Frontal cortex (tissue), 4 donors: ENCODE measurements at places on chromosomes 1 and 21. TPM values are rescaled to one million over a fixed set of nuclear protein-coding genes. Genes with fewer than 3 reads are reported as not detected.

The KIF1B gene
- total RNA-seq, result 162 TPM

The CYP4X1 gene
- 18.3 TPM for total RNA-seq

The IVL gene
- total RNA-seq, result not detected

The CASZ1 gene
- total RNA-seq, result 1.6 TPM

The MAP1LC3C gene
- total RNA-seq, result 0.82 TPM

The NECTIN4 gene
- not detected for total RNA-seq

The S100A9 gene
- total RNA-seq, result 28.9 TPM

The UAP1 gene
- 43.6 TPM for total RNA-seq

The ATP1A4 gene
- total RNA-seq, result not detected

The MPZ gene
- total RNA-seq, result 1.6 TPM

The SPRR1B gene
- not detected for total RNA-seq

The CSRP1 gene
- 12.2 TPM for total RNA-seq

The NR0B2 gene
- total RNA-seq, result not detected

The PWP2 gene
- 7.3 TPM for total RNA-seq

The DBT gene
- 6.5 TPM for total RNA-seq

The CYP4B1 gene
- total RNA-seq, result not detected
